ENCODE measurements at places on chromosomes 3 and 15. TPM values are rescaled to one million over a fixed set of nuclear protein-coding genes. Genes with fewer than 3 reads are reported as not detected.
A peak's percentile ranks its signal among the peaks of the same experiment; 100 is the strongest.

GRCh38 chr3:187266691-187267090 lies 24.8 kb downstream of the MASP1 start:
- DNase-seq: no peak

Gene CLDN18
- not detected for total RNA-seq

Gene FEZF2
- total RNA-seq: not detected

Gene QTRT2
- total RNA-seq: 14.9 TPM

Gene GOLGA6D
- total RNA-seq: not detected

- no peak for DNase-seq
Measured at GRCh38 chr3:176632925-176633324, 564.4 kb downstream of the TBL1XR1 start.

GRCh38 chr15:98609144-98609852 lies 39.0 kb upstream of the IGF1R start:
- peak; percentile 71 for DNase-seq

Gene FBXO40
- not detected for total RNA-seq

- DNase-seq: no peak
Measured at GRCh38 chr15:61811952-61812351, 248.3 kb downstream of the VPS13C start.

DNA sequence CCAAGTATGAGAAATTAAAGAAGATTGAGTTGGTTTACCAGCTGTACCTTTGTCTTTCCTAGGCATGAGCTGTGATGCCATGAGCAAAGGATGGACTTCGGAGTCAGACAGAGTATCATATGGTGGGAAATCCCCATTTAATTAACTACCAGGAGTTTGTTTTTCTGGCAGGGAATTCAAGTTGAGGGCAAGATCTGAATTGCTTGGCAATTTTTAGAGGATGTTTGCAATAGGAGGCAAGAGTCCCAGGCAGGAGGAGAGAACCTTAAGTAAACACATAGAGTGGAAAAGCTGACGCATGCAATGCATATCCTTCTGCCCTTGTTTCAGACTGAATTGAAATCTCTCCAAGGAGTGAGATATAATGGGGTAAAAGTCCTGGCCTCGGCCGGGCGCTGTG lies 569.7 kb upstream of the MDFIC2 start:
- DNase-seq: no peak

DNA sequence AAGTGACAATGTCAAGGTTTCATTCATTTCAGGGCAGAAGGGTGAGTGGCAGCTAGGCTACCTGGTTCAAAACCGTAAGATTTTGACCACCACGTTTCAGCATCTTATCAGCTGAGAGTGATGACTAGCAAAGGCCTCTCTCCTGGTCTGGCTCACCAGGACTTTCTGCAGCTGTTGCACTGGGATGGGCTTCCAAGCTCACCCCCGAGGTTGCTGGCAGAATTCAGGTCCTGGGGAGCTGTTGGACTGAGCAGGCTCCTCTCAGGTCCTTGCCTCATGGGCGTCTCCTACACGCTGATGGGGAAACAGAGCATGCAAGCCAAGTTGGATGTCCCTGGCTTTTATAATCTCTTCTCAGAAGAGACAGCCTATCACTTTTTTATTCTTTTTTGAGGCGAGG lies 88.8 kb upstream of the RNU6-1 start:
- DNase-seq: no peak

DNA sequence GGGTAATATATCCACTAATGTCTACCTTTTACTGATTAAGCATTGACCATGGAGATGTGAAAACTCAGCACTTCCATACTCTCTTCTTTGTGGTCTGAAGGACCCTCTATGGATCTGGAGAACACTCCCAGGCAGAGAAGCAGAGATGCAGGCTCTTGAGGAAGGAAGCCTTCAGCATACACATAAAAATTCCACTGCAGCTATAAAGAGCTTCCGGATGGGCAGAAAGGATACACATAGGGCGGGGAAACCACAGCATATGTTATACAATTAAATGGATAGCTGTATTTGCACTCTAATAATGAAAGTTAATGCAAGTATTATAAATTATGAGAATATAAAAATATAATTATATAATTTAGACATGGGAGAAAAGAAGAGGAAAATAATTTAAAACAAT lies 1258.2 kb upstream of the ALCAM start:
- DNase-seq: no peak

GRCh38 chr3:11574981-11575669 lies 68.6 kb downstream of the VGLL4 start:
- DNase-seq: no peak

Gene SMCO1
- total RNA-seq: not detected

Gene SOX14
- not detected for total RNA-seq

Gene TTC23
- total RNA-seq: 22.6 TPM

DNA sequence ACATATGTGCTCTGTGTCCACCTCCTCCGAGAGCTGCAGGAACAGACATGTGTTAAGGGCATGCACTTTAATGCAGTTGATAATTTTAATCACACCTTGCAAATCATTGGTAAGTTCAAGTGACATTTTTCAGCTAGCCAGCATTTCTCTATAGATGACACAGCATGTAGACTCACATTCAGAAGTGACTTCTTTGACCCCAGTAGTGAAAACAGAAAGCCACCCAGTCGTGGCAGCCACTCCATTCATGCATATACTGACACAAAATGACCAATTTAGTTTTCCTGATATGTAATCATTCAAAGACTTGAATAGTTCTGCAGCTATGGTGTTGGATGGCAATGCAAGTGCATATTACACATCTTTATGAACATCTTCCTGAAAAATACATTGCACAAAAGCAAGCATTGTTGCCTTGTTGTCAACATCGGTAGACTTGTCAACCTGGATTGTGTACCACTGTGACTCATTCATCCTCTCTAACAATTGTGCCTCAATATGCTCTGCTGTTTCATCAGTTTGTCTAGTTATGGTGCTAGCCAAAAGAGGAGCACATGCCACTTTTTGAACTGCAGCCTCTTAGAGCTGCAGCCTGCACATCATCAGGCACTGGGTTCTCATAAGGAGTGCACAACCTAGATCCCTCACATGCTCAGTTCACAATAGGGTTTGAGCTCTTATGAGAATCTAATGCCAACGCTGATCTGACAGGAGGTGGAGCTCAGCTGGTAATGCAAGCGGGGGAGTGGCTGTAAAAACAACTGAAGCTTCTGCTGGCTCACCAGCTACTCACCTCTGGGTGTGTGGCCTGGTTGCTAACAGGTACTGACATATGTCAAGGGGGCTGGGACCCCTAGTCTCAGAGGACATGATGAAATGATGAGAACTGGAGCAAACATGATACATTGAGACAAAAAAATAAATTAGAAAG lies 622.0 kb downstream of the PYDC2 start:
- no peak for DNase-seq

Gene ATP13A4
- total RNA-seq: not detected

DNA sequence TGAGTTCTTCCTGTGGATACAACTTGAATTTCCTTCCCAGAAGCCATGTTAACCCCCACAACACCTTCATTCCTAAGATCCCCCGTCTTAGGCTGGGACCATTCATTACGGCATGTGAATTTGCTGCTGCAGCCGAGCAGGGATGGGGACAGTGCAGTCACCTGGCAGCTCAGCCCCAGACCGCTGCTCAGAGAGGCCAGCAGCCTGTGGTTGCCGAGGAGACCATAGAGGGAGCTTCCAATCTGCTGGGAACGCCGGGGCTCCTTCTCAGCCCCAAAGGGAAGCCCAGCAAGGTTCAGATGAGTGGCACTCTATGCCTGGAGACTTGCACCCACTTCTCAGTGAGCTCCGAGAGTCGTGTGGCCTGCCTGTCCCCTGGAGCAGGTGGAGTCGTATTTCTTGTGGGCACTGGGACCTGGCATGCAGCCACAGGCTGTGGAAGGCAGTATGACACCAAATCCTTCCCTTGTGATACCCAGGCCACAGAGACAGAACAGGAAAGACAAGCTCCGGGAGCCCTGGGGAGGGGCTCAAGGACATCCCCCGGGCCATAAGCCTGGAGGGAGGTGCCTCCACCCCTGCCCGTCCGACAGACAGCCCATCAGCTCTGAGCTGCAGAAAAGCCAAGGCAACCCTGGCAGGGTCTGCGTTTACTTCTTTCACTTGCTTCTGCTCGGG lies 167.3 kb downstream of the FAM43A start:
- no peak for DNase-seq

GRCh38 chr3:100437721-100438622 lies 36.6 kb downstream of the LNP1 start:
- no peak for DNase-seq

- DNase-seq: no peak
Measured at GRCh38 chr3:147773116-147773630, 364.0 kb downstream of the ZIC1 start.

- no peak for DNase-seq
Measured at GRCh38 chr15:73941871-73942635, 15.8 kb downstream of the LOXL1 start.

GRCh38 chr3:156489462-156489911 lies 65.4 kb downstream of the SSR3 start:
- DNase-seq: peak; percentile 66

DNA sequence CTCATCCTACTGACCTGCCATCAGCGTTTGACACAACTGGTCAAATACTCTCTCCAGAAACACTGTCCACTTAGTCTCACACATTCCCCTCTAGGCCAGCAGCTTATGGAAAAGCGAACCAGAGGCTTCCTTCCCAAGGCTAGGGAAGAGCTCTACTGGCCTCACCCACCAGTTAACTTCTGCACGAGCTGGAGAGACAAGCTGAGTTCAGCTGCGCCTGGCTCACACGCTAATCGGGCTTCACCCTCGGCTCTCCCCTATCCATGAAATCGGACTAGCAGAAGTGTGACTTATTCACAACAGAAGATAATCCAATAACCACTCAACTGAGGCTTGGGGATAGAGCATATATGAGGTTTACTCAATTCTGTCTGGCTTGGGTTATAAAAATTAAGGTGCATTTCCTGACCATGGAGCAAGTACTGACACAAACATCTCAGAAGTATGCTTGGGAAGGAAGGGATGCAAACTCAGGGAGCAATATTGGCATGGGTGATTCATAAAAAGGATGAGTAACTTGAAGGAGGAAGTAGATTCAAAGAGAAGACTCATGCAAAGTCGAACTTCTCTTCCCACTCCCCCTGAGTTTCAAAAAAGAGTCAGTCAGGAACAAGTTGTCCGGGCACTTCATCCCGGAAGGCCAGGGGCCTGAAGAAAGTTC lies 73.1 kb downstream of the XXYLT1 start:
- peak; percentile 85 for DNase-seq

DNA sequence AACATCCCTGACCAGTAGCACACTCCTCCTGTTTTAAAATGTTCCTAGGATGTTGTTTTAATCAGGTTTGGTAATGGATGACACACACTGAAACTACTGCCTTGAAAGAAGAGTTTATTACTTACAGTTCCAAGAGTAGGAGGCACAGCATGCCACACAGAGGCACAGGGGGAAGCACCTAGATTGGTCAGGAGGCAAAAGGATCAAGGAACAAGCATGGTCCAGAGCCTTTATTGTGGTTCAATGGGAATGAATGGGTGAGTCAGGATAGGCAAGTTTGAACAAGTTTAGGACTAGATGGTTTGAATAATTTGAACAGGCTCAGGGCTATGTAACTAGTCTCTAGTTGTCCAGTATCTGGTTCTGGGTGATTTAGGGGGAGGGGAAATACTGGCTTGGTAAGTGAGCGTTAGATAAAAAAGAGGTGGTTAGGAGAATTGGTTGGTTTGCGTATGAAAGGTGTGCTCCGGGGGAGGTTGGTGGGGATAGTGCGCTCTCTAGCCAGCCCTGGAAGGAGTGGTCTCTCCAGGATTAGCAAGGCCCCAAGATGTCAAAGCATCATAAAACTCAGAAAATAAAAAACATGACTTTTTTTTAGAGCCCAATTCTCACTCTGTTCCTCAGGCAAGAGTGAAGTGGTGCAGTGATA lies 35.1 kb downstream of the TMOD3 start:
- DNase-seq: peak; percentile 59

GRCh38 chr15:101201411-101202174 lies 50.3 kb downstream of the CHSY1 start:
- peak; percentile 97 for DNase-seq

Gene LRRC31
- not detected for total RNA-seq

Gene SEMA5B
- total RNA-seq: not detected

Gene ALG1L2
- not detected for total RNA-seq

GRCh38 chr3:60076331-60076730 lies 1026.5 kb upstream of the CFAP20DC start:
- no peak for DNase-seq

GRCh38 chr3:19346759-19347158 lies 198.4 kb downstream of the KCNH8 start:
- no peak for DNase-seq

Gene DGKG
- total RNA-seq: 2.2 TPM

GRCh38 chr15:68732451-68732850 lies 88.2 kb downstream of the ANP32A start:
- no peak for DNase-seq

- peak; percentile 40 for DNase-seq
Measured at GRCh38 chr3:195001961-195002861, 268.7 kb downstream of the XXYLT1 start.

Gene CFAP91
- total RNA-seq: 0.19 TPM

Gene SEMA3B
- 4.1 TPM for total RNA-seq

Gene NEO1
- 1.1 TPM for total RNA-seq

DNA sequence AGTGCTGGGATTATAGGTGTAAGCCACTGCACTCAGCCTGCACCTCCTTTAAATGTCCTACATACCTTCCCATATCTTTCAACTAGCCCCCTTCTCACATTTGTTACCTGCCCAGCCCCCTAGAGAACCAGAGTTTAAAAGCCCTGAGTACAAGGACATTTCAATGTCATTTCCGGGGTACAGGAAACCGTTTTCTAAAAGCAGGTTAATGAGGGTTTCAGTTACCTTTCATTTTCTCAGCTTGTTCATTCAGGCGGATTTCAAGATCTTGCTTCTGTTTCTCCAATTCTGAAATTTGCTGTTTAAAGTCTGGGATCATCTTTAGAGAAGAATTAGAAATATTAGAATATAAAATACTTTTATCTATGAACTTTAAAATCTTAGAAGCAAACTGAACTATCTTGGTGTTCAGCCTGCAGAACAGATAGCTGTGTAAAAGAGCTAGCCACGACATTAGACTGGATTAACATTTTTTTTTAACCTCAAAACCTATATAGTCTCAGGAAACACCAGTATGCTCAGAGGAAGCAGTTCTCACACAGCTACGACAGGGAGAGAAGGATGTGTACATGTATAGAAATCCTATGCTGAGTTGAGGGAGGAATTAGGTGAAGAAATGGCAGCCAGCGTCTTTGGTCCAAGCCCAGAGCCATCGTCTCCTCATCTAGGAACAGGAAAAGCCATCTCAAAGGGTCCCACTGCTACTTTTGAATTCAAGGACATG lies 29.9 kb upstream of the GNB5 start:
- no peak for DNase-seq

GRCh38 chr3:119594066-119594465 lies 3.6 kb upstream of the PLA1A start:
- no peak for DNase-seq

Gene TM6SF1
- not detected for total RNA-seq

- peak; percentile 25 for DNase-seq
Measured at GRCh38 chr15:87557881-87558280, 698.7 kb downstream of the NTRK3 start.

- peak; percentile 91 for DNase-seq
Measured at GRCh38 chr15:62783303-62783957, 259.1 kb upstream of the TPM1 start.
